Esophagus squamous epithelium (tissue), 5 donors: ENCODE measurements at places on chromosomes 2 and 18.
A peak's percentile ranks its signal among the peaks of the same experiment; 100 is the strongest.

- DNase-seq, result no peak
Observed at GRCh38 chr18:60295674-60296073, 76.9 kb downstream of the MC4R start.

GRCh38 chr2:134117676-134118075, 136.2 kb upstream of the MGAT5 start:
- no peak for DNase-seq

- no peak for DNase-seq
Observed at GRCh38 chr2:79620679-79621078, 107.8 kb downstream of the CTNNA2 start.

DNA sequence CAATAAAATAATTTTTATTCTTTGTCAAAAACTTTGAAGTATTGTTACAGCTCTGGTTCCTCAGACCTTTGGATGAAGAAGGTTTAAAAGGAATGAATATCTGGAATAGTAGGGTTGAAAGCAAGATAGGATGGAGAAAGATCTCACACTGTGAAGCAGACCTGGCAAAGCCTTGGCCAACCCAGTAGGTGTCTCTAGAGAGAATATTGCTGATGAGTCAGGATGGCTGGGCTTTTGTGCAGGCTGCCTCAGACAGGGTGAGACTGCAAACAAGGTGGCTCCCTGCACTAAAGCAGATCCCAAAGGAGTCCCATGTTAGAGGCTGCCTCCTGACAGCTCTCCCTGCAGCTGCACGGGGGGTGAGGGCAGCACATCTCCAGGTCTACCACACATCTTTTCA, 226.0 kb upstream of the ITGA4 start:
- DNase-seq, result no peak

DNA sequence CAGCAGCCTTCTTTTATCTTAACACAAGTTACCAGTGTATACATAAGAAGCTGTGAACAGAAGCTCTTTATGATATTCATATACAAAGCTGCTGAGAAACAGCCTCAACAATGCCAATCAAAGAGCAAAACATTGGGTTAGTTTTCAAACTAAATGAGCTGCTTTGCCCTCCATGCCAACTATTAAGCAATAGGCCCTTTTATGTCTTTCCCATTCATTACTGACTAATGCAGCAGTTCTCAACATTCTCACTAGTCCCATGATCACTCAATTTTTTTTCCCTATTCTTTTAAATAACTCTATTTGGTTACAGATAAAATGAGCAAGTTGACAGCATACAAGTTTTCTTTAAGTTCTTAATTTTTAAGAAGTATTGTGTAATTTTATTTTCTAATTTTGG, 57.9 kb upstream of the FRZB start:
- no peak for DNase-seq

DNA sequence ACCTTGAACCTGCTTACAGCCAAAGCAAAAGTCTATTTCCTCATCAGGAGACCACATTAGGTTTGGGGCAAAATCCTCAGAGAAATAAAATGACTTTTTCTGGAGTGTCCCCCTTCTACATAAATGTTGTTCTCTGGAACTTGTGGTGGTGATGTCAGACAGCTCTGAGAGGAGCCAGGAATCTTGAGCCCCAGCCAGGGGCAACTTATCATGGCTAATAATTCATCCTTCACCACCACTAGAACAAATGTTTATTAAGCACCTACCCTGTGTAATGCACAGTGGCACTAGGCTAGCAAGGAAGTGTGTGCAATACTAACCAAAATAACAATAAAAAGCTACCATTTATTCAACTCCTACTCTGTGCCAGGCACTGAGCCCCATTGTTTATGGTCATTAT, 9.0 kb upstream of the BMP10 start:
- DNase-seq, result no peak

GRCh38 chr2:179354739-179355537, 90.3 kb upstream of the SESTD1 start:
- DNase-seq, result no peak

GRCh38 chr18:21111346-21112139, at the start of gene ROCK1:
ROCK1 (minus strand) TSS chr18:21111813; CDS start chr18:21110910, 903 bp downstream.
- DNase-seq, result peak; percentile 89

- no peak for DNase-seq
Observed at GRCh38 chr18:34718610-34719009, 8.5 kb downstream of the DTNA start.

GRCh38 chr2:159637988-159638501, 21.7 kb upstream of the BAZ2B start:
- no peak for DNase-seq

GRCh38 chr18:11688972-11689668, at the start of gene GNAL:
GNAL (plus strand) TSS chr18:11689264; CDS start chr18:11689564, 300 bp downstream.
- no peak for DNase-seq

DNA sequence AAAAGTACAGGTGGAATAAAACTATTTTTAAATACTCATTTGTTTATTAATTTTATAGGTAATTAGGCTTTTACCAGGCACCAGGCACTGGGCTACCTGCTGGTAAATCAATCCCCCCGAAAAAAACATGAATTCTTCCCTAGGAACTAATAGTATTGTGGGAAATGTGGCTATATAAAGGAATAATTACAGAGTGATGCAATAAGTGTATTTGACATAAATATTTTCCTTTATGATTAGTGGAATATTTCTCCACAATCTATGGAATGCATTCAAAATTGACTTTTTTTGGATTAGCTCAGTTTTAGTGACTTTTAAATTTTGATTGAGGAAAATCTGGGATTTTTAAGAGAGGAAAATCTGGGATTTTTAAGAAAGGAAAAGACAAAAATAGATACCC, 109.7 kb upstream of the BZW1 start:
- DNase-seq, result no peak

- DNase-seq, result no peak
Observed at GRCh38 chr2:238506371-238507068, 79.8 kb downstream of the ASB1 start.

DNA sequence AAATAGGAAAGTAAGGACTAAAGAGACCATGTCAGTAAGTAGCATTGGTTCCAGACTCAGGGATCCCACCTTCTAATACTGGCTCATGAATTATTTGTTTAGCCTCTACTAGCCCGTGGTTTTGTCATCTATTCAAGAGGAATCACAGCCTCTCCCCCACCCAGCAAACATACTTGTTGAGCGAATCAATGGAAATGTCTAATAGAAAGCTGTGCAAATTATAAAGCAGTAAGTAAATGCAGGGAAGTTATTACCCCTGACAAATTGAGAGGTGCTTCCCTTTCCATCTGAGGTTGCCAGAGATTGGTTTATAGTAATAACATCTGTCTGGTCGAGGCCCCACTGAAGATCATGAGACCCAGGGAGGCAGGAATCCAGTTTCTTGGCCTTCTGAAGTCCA, 219.3 kb upstream of the OSR1 start:
- no peak for DNase-seq

DNA sequence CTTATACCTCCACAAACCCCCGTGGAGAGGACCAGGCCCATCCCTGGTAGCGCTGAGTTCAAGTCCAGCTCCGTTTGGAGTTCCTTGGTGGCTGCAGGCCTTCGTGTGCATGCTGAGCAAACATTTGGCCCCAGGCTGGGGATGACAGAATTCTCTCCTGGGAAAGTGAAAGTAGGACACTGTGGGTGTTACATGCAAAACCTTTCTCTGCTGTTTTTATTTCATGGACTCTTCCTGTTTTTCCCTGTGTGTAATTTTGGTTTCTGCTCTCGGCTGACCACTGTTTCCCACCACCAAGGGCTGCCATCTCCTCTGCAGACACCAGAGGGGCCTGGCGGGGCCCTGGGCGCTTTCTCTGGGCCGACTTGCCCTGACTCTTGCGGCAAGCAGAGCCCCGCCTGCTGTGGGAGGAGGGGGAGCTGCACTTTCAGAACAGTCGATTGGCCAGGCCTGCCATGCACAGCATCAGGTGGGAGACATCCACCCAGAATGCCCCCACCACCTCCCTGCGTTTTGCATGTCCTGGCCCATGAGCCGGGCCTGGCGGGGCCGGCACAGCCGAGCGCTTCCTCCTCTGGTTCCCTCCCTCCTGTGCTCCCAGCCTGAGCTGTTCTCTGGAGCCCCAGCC, 102.4 kb downstream of the CABLES1 start:
- no peak for DNase-seq

DNA sequence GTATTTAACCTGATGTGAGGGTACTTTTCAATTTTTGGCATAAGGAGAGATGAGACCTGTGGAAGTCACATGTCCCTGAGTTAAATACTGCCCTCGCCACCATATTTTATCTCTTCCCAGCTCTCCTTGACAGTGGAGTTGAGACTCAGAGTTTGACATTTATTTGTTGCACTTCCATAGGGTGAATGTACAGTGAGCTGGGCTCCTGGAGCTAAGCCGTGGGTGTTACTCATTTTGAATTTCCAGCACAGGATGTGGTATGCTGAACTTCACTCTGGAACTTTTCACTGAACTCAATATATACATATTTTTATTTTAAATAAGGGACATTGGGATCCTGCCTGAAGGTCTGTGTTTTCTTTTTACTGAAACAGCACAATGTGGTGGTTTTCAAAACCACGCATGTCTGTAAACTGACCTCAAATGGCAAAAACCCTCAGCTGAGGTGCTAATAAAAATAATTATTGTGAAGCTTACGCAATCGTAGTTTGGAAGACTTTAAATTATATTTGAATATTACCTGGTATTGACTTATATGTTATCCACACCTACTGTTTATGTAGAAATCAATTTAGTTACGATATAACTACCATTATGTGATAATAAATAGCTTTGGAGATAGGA, 12.1 kb downstream of the RNF144A start:
- no peak for DNase-seq

DNA sequence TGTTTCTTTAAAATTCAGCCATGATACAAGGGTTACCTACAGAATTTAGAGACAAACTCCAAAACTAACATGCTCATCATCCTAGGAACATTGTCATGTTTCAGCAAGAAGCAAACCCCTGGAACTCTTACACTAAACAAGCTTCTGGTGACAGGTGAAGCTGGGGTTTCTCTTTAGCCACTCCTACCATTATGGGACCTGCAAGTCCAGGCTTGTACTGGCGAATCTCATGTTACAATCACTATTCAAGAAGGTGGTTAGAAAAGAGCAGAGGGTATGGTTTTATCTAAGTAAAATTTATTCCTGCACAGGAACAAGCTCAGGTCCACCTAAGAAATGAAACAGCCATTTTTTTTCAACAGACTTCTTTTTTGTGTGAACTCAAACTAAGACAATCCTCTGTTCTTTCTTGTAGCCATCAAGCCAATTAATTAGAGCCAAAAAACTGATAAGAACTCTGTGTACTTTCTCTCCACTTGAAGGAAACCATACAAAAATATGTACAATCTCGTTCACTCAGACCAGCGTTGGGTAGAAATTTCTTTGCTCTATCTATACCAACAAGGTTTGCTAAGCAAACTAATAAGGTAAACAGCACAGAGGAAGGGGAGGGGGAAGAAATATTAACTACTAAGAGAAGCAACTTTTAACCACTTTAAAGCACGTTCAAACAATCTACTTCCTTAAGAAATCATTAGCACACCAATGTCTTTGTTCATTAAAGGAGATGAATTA, 63.3 kb upstream of the NEDD4L start:
- DNase-seq, result no peak

GRCh38 chr2:215498431-215498830, 62.6 kb upstream of the FN1 start:
- no peak for DNase-seq

DNA sequence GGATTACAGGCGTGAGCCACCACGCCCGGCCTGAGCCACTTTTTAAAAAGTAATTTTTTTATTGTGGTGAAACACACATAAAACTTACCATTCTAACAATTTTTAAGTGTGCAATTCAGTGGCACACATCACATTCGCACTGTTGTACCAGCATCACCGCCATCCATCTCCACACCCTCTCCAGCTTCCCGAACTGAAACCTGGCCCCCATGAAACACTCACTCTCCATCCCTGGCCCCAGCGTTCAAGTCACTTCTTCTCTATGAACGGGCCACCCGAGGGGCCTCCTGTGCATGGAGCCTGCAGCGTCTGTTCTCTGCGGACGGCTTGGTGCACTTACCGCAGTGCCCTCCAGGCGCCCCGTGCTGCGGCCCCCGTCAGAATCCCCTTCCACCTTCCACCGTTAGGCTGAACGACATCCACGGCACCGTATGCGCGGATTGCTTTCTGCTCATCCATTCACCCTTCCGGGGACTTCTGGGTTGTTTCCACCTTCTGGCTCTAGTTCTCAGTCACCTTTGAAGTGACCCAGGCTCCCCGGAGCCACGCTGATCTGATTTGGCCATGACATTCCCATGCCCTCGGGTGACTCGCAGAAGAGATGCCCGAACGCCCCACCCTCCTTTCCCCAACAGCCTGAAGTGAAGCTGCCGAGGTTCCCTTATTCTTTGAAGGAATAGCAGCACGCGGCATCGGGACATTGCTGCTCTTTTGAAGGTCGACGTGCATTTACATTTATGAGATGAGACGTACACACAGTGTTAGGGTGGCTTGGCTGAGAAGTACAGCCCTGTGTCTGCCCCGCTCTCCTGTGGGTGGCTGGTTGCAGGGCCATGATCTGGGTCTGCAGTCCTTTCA, 134.4 kb downstream of the MBP start:
- DNase-seq, result no peak

- DNase-seq, result no peak
Observed at GRCh38 chr2:12270876-12271588, 445.7 kb upstream of the TRIB2 start.

DNA sequence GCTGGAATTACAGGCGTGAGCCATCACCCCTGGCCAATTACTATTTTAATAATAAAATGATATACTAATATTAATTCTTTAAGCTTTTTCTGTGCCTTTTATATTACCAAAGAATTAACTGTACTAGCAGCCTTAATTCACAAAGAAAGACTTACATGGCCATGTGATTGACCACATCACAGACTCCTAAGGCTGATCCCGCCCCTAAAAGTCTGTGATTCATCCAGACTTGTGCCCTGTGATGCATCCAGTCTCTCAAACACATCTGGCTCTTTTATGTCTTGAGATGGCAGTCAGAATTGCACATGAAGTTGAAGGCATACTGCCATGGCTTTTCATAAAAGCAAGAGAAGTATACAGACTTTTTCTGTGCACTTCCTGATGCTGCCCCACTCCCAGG, 91.7 kb downstream of the DTNA start:
- DNase-seq, result no peak

DNA sequence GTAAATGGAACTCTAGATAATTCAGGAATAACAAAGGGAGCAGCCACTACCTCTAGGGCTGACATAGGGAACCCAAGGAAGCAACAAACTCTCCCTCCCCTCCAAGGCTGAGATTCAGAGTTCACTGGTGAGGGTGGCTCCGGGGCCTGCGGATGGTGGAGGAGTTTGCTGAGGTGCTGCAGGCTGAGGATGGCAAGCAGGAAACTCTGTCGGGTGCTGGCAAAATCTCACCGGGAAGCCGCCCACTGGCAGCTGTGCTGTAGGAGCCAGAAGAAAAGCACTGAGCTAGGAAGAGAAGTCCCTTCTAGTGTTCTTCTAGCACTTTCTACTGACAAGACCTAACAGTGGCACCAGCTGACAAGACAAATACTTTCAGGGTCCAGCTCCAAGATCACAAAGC, 12.5 kb upstream of the HAAO start:
- DNase-seq, result no peak

DNA sequence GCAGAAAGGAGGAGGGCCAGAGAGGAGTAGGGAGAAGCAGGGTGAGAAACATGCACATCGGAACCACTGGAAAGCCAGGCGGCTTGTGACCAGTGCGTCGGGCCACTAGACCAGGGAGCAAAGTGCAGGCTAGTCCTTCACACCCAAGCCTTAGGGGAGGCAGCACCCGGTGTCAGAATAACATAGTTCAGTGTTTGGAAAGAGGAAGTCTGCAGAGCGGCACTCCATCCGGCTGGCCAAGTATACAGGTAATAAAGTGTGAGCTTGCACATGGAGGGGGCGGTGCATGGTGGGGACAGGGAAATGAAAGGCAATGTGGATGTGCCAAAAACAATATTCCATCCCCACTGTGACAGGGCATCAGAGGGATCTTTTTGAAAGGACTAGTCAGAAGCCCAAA, 69.7 kb downstream of the ZNF521 start:
- no peak for DNase-seq
